ENCODE measurements at places on chromosomes 12 and 14.

GRCh38 chr12:100682178-100682577 lies 108.7 kb downstream of the GAS2L3 start:
- no peak for DNase-seq

- peak; percentile 76 for DNase-seq
These were observed at the start of gene CLIP1 for GRCh38 chr12:122421821-122422729. TSS of gene CLIP1 (minus strand) at chr12:122422669. CDS start at chr12:122380452, 42,217 bp downstream.

GRCh38 chr14:104001003-104001402 lies 58.7 kb upstream of the RD3L start:
- DNase-seq = peak; percentile 59

- no peak for DNase-seq
These were observed 20.5 kb downstream of the BRI3BP start for GRCh38 chr12:125013816-125014442.

GRCh38 chr12:44317651-44318126 lies 481.8 kb downstream of the TMEM117 start:
- peak; percentile 60 for DNase-seq

DNA sequence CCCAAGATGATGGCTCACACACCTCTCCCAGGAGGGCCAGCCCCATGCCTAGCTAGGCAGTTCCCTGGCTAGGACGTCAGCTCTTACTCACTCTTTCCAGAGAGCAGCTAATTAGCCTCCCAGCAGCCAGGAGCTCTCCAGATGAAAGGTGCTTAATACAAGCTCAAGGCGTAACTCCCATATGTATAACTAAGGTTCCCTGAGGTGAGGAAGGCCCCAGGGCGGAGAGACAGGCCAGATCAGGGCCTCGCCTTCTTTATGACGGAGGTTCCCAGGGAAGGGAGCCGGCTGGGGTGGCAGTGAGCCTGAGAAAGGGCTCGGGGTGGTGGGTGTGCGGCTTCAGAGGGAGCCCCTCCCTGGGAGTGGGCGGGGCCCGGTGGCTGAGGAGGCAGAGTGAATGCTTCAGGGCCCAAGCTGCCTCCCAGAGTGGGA lies 26.4 kb upstream of the ZFP36L1 start:
- DNase-seq = peak; percentile 53

DNA sequence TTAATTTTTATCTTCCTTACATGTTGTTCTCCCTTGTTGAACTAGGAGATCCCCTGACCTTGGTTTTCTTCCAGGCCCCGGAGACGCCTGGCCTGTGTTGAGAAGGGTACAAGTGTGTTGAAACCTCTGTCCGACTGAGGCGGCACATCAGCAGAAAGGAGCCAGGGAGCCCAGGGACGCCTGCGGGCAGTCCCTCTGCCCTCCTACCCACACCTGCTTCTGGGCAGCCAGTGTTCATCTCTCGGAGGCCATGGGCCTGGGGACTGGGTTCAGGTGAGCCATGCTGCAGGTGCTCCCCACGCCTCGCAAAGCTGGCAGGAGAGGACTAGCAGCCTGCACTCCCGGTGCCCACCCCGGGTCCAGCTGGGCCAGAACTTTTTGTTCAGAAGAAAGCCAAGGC lies 39.9 kb upstream of the EIF5 start:
- DNase-seq = no peak

- peak; percentile 30 for DNase-seq
These were observed 743 bp downstream of the NDUFA12 start for GRCh38 chr12:95002754-95003153.

DNA sequence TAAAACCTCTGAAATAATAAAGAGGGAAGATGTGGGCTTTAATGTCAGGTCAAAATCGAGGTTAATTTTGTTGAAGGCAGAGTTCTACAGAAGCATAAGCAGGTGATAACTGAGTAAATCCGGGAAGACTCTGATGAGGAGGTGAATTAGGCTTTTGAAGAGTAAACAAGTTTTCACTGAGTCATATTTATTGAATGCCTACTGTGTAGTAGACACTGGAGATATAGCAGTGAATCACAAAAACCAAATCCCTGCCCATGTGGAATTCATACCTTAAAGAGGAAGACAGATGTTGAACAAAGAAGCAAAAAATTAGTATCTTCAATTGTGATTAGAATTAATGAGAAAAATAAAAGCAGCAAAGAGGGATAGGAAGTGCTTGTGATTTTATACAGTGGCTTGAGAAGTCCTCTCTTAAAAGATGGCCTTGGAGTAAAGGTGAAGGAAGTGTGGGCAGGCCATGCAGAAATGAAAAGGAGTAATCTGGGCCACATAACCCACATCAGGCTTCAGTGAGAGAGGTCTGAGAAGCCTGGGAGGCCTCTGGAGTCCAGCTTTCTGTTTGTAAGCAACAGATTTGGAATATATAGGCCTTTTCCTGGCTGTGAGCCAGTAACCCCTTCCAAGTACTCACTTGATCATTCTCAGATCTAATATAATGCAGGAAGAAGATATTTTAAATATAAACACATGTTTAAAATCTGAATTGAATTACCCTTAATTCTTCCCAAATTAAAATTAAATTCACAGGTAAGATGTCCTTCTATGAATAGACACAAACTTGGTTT lies 46.7 kb downstream of the BHLHE41 start:
- no peak for DNase-seq

GRCh38 chr12:123270214-123271000 lies 1.2 kb downstream of the CDK2AP1 start:
- DNase-seq = peak; percentile 57

GRCh38 chr14:73789989-73790581 lies 61.5 kb upstream of the PTGR2 start:
- DNase-seq = peak; percentile 59

DNA sequence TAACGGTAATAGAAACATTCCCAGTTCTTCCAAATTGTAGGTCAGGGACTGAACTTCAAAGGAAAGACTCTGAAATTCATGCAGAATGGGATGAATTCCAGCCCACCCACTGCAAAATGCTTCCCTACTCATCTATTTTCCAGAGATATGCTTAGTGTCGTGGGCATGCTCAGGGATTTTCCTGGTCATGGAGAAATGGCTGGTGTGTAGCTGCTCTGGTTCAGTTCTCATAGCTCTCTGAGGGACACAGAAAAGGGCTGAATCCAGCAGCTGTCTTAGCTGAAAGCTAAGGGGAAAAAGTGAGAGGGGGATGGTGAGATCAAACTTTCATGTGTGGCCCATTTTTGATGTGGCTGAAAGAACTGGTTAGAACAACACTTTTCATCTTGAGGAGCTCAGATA lies 72.9 kb upstream of the KRAS start:
- no peak for DNase-seq

DNA sequence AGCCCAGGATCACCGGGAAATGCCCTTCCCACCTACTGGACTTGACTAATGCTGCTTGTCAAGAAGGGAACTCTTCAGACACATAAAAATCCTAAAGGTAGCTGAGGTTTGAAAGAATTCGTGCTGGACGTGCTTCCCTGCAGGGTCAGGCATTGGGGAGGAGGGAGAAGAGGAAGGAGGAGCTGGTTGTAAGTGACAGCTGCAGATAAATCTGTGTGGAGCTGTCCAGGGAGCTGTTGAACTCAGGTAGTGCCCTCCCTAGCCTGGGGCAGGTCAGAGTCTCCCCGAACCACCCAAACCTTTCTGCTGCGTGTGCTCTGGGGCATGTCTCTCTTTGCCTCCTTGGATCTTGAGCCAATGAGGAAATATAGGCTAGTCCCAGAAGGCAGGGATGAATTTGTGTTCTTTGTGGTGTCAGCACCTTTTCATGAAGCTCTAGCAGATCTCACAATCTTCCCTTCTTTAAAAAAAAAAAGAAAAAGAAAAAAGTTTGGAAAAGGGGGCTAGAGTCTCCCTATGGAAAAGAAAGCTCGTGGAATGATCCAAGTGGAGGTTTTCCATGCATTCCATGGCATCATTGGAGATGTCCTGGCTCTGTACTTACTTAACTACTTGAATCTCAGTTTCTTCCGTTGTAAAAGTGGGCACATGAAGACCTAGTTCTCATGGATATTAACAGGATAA lies 23.6 kb upstream of the FOS start:
- DNase-seq = no peak

GRCh38 chr14:105857220-105857825 lies 330.9 kb downstream of the TMEM121 start:
- peak; percentile 64 for DNase-seq

- no peak for DNase-seq
These were observed 862 bp downstream of the KLRB1 start for GRCh38 chr12:9606736-9607372.

GRCh38 chr14:50082308-50082742 lies 34.0 kb downstream of the VCPKMT start:
- DNase-seq = no peak

GRCh38 chr14:96584199-96584906 lies 82.2 kb downstream of the PAPOLA start:
- DNase-seq = peak; percentile 87

GRCh38 chr12:70393787-70394499 lies 27.9 kb downstream of the KCNMB4 start:
- no peak for DNase-seq
